ENCODE measurements at places on chromosomes 4 and X. TPM values are rescaled to one million over a fixed set of nuclear protein-coding genes. Genes with fewer than 3 reads are reported as not detected.

Gene MAP3K15
- total RNA-seq = 1.9 TPM

Gene USP27X
- 4.1 TPM for total RNA-seq

Gene SMS
- total RNA-seq = 217 TPM

Gene KIAA1210
- total RNA-seq = not detected

Gene RIPPLY1
- total RNA-seq = 0.11 TPM

Gene PITX2
- total RNA-seq = 1.5 TPM

Gene GASK1B
- total RNA-seq = 0.26 TPM

Gene ASB9
- 21.4 TPM for total RNA-seq

Gene ITM2A
- not detected for total RNA-seq

Gene SORBS2
- total RNA-seq = 0.53 TPM

Gene UCP1
- not detected for total RNA-seq

Data from A549 treated with GW870086 at 1 μM for 4 hours (cell line).